ENCODE measurements at places on chromosomes 2 and 18. TPM values are rescaled to one million over a fixed set of nuclear protein-coding genes. Genes with fewer than 3 reads are reported as not detected.

The PSD4 gene
- total RNA-seq, result 2.4 TPM

The FAM124B gene
- total RNA-seq, result not detected

The IL1F10 gene
- total RNA-seq, result not detected

The POTEC gene
- not detected for total RNA-seq

The MAL gene
- total RNA-seq, result 0.65 TPM

The IL1R2 gene
- total RNA-seq, result not detected

The ERMN gene
- 0.44 TPM for total RNA-seq

The ANKRD30B gene
- total RNA-seq, result not detected

The SULT1C3 gene
- total RNA-seq, result not detected

The METTL8 gene
- 27.7 TPM for total RNA-seq

The APOB gene
- 0.09 TPM for total RNA-seq

The CSRNP3 gene
- 28.4 TPM for total RNA-seq

The MROH2A gene
- total RNA-seq, result not detected

The SLC35F6 gene
- 28.9 TPM for total RNA-seq

The SERPINB12 gene
- not detected for total RNA-seq

The RETSAT gene
- total RNA-seq, result 25.2 TPM

The SPATA3 gene
- not detected for total RNA-seq

The MAPRE2 gene
- total RNA-seq, result 38.1 TPM

The CCDC93 gene
- total RNA-seq, result 46.6 TPM

GRCh38 chr2:117553448-117553847 lies 261.0 kb upstream of the DDX18 start:
- no peak for DNase-seq

DNA sequence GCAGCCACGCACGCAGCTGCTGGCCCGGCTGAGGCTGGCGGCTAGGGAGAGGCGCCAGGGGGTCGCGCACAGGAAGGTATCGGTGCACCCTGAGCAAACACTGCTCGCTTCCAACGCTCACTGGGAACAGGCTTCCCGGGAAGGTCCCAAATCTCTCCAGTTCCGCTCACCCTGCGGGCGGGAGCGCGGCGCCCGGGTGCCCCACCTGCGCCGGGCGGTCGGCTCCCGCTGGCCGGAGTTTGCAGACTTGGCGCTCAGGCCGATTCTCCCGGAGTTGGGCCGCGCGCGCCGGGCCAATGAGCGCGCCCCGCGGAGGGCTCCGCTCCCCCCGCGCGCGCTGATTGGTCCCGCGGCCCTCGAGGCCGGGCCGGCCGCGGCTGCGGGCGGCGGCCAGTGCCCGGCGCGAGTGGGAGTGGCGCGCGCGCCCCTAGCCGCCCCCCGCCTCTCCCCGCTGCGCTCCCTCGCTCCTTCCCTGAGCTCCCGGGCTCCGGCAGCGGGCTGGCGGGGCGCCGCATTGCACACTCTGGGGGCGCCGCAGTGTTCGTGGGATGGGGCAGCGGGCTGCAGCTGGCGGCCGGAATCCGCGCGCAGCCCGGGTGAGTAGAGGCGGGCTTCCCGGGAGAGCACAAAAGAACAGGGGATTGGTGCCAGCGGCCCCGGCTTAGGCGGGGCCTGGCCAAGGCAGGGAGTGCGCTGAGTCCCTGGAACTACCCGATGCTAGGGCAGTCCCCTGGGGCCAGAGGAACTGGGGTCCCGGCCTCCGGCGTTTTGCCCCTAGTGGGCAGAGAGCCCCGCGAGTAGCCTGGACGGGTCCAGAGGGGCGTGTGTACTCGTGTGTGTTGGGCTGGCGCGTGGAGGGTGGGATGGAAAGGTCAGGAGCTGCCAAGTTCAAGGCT lies at the start of gene LYPD6:
Gene LYPD6 (plus strand): TSS at position 461 of the 896 bp plus-strand sequence. CDS start 107,122 bp downstream, outside the sequence.
- peak; percentile 60 for DNase-seq

GRCh38 chr2:239973386-239973785 lies 51.8 kb downstream of the NDUFA10 start:
- DNase-seq, result no peak

DNA sequence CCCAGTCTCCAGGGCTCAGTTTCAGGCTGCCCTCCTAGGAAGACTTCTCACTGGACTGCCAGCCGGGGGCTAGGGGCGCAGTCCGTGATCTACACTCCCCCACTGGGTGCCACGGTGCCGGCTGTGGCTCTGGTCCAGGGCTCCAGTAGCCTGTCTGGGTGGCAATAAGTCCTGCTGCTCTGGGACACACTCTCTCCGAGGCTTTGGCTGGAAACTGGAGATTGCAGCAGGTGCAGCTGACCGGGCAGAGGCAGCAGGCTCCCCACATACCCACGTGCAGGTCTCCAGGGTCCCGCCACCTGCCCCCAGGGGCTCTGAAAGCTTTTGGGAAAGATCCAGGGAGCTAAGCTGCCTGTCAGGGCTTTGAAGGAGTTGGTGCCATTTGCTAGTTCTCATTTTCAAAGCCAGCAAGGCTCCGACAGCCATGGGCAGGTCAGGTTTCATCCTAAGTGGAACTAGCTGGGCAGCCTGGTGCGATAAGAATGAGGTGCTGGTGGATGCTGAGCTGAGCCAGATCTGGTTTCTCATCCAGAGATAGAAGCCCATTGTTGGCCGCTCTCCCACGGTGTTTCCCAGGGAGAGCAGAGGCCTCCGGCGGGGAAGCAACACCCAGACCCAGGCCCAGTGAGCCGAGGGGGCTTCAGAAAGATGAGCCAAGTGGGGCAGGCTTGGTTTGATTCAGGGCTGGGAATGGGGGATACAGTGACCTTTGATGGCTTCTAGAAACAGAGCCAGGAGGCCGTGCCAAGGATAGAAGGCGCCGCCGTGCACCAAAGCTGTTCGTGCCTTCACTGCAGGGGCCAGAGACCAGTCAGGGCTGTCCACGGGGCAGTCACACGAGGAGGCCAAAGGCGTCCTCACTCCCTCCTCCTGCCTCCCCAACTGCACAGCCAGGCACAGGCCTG lies 141.7 kb upstream of the GPC1 start:
- DNase-seq, result no peak

- DNase-seq, result peak; percentile 59
These were observed at the start of gene SCG2 for GRCh38 chr2:223601932-223602666. Gene SCG2, minus strand, starts transcription at chr2:223602361. Its CDS starts 3,079 bp downstream, at chr2:223599282.

GRCh38 chr2:168035458-168035857 lies 211.9 kb downstream of the STK39 start:
- no peak for DNase-seq

GRCh38 chr2:21836261-21836660 lies 712.5 kb downstream of the TDRD15 start:
- no peak for DNase-seq

DNA sequence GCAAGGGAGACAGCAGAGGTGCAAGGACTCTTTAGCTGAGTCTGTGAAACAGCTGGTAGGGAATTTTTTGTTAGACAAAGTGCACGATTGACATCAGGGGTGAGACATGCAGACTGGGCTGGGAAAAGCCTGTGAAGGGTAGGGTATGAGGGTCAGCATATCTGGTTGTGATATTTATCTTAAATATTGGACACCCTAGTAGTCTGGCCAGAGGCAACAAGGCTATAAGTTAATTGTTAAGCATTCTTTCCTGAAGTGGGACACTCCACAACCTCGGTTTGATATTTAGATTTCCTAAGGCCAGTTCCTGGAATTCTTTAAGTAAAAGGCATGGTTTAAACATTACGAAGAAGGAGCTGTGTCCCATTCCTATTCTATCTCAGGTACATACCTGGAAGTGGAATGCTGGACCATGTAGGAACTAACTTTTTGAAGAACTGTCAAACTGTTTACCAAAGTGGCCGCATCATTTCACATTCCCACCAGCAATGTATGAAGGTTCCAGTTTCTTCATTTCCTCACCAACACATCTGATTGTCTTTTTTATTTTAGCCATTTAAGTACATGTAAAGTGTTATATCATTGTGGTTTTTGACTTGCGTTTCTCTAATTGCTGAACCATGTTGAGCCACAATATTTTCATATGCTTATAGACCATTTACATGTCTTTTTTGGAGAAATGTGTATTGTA lies 22.5 kb downstream of the EHBP1 start:
- DNase-seq, result no peak

GRCh38 chr2:209441541-209441940 lies 17.7 kb downstream of the MAP2 start:
- DNase-seq, result no peak

DNA sequence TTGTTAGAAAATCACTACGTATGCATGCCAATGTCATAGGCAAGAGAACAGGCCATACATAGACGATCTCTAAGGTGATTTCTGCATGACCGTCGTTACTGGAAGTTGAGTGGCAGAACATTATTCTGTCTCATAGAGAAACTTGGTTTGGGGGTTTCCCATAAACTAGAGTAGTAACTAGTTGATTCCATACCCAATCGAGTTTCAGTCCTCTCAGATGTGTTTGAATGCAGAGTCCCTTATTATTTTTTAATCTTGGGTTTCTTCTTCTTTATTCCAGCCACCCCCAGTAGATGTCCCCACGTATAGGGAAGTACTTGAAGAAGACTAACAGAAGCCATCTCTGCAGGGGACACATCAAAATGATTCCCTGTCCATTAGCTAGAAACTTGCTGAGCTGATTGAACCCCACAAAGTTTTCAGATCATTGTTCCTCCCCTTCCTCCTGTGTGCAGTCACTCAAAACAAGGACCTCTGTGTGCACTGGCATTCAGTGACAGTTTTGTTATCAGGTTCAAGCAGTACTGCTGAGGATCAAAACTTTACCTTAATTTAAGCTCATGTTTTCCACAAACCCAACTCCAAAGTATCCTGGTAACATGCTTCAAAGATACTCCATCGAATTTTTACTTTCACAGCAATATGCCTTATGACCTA lies 68.4 kb upstream of the CDCA7 start:
- no peak for DNase-seq

GRCh38 chr2:105924271-105924670 lies 179.6 kb downstream of the NCK2 start:
- DNase-seq, result no peak

- DNase-seq, result no peak
These were observed 356.3 kb downstream of the ZEB2 start for GRCh38 chr2:144163592-144163991.

DNA sequence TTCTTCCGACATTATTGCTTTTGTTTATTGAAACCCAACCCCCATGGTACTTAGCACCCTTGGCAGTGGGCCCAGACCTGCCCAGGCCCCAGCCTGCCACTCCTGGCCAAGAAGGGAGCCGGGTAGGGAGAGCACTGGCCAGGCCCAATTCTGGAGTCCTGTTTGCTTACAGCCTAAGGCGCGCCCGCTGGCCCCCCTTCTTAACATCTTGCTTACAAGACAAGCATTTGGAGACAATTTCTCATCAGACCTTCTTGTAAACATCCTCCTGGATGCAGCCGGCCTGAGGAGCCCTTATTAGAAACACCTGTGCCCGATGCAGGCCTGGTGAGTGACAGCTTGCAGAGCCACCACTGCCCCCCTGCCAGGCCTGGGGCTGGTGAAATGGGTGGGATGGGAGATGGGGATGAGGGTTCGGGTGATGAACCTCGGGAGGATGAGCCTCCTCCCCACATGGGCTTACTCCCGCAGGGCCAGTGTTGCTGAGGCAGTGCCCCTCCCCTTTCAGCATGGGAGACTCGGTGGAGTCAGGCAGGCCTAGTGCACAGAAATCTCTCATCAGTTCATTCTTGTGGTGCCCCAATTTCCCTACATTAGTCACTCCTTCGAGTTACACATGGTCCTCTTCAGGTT lies 217.5 kb downstream of the CYP26B1 start:
- DNase-seq, result peak; percentile 0

GRCh38 chr2:12070581-12070980 lies 324.1 kb downstream of the LPIN1 start:
- DNase-seq, result no peak

DNA sequence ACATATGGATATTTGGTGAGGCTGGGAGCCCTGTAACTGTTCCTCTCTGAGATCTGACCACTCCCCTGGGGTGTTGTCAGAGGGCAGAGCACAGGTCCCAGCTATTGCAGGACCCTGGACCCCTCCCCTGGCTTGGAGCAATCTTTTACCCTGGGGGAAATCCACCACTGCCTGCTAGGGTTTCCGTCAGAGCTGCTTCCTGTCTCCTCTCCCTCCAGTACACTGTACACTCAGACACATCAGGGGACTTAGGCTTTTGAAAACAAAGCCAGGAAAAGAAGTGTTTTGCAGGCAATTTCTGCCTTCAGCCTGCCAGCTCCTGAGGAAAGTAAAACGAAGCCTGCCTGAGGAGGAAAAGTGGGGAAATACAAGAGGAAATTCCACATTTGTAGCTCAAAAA lies 13.2 kb upstream of the CEP68 start:
- DNase-seq, result no peak

- no peak for DNase-seq
These were observed 358.1 kb downstream of the ERBB4 start for GRCh38 chr2:212180408-212181083.

DNA sequence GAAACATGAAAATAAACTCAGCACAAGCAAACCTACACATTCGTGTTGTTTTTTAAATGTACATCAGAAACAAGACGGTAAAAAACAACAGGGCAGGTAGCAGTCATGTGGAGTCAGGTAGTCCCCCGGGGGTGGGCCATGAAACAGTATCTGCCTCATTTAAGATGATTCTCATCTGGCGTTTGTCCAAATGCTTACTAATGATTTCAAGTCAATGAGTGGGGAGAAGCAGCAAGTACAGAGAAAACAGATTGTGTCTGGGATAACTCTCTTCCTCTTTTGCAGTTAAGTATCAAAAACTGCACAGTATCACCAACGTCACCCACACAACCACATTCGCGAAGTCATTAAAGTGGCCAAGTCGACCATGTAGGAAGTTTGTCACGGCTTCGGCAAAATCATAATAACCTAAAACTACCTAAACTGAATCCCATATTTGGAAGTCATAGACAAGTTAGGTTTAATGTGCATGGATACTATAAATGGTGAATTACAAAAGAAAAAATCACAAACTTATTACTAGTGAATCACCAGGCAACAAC lies 1.3 kb downstream of the LAPTM4A start:
- no peak for DNase-seq

DNA sequence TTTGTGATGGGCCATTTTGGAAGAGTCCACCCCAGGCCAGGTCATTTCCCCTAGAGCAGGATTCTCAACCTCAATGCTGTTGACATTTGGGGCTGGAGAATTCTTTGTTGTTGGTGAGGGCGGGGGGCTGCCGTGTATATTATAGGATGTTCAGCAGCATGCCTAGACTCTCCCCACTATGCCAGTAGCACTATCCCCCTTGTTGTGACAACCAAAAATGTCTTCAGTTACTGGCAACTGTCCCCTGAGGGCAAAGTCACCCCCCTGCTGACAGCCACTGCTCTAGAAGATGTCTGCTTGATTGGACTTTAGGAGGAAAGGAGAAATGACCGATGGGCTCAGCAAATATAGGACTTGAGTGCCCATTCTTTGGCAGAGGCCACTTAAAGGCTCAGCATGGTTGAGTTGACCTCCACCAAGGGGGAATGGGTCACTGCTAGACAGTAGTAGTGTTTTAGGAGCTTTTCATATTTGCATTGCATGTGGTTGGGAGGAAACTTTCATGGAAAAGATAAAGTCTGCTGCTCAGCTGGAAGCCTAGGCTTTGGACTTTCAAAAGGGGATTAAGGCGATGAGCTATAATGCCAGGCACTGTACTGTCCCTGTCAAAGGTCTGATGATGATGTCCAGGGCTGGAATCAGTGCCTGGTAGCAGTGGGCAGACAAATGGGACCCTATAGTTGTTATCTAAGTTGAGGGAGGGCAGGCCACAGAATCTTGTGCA lies 61.1 kb upstream of the MCFD2 start:
- DNase-seq, result no peak

GRCh38 chr18:8730080-8730827 lies 24.9 kb downstream of the MTCL1 start:
- DNase-seq, result no peak

Measured in neural crest cell (in vitro differentiated cells).